Ecto neural progenitor cell (in vitro differentiated cells): ENCODE measurements at places on chromosomes 5 and 9.

DNA sequence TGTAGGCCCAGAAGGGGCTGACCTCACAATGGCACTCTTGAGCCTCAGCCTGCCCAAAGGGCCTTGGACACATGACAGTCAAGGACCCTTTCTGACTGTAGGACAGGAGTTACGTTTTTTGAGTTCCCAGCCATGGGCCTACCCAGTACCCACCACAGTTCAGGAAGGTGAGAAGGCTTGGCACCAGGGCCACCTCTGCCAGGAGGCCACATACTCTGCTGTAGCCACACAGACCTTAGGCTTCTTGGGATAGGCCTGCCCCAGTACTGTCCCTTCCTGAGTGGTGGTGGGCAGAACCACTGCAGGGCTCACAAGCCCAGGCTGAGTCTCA lies 12.8 kb downstream of the PDLIM4 start:
- no peak for DNase-seq

- peak; percentile 45 for DNase-seq
These were observed 70.0 kb downstream of the EXOSC2 start for GRCh38 chr9:130763331-130764171.

DNA sequence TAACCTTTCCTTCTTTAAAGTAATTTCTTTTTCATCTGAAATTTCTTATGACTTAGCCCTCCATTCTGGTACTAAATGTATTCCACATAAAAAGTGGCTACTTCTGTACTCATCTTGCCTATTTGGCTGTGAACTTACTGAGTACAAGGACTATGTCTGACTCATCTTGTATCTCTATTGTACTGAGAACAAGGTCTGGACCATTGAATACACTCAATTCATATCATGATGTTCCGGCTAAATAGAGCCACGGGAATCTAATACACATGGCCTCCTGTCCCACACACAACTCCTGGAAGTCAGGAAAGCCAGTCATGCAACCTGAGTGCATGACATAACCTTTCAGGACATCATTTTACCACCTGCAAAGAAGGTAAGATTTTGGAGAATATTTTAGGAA lies 203.9 kb downstream of the PLK2 start:
- DNase-seq = no peak

DNA sequence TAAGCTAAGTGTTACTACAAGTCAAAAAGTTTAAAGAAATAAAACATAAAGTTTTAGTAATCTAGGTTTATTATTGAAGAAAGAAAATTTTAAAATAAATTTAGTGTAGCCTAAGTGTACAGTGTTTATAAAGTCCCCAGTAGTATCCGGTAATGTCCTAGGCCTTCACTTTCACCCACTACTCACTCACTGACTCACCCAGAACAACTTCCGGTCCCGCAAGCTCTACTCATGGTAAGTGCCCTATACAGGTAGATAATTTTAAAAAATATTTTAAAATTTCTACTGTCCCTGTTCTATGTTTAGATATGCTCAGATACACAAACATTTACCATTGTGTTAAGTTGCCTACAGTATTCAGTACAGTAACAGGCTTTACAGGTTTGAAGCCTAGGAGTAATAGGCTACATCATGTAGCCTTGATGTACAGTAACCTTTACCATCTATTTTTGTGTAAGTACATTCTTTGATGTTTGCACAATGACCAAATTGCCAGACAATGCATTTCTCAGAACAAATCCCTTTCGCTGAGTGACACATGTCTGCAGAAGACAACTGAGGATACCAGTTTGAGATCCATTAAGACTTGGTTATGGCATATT lies 253.6 kb downstream of the TRIM32 start:
- DNase-seq = no peak

DNA sequence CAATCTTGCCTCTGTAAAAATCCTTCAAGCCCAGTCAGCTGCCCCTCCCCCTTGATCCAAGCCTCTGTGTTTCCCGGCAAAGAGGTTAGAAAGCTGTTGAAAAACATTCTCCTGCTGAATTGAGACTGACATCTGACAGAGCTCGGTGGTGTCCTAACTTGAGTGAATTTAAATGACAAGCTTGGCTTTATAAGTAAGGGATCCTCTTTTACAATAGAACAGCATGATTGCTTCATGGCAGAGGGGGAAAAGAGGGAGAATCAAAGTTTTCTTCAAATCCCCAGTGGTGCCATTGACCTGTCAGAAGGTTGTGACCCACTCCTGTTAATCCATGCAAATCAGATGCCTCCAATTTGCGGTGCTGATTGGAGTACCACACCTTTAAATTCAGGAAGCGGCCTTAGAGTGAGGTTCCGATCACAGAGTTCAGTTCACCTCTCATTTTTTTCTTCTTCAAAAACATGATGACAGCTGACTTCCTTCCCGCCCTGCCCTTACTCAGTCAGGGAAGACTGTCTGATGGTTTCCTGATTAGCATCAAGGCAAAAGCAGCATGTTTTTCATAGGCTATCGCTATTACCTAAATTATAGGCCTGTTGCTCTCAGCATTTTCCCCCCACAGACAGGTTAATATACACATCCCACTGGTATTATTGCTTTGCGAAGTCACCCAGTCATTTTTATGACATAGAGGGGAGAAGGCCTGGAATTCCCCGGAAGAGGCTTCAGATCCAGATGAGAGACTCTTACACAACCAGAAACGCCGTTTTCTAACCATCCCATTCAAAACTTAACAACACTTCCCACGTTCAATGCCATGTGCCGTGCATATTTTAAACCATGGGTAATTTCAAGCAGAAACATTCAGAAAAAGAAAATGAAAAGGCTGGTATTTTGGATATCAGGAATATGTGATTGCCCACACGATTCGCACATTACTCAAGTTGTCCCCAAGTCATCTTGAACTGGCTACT lies 141.4 kb downstream of the EBF1 start:
- no peak for DNase-seq

DNA sequence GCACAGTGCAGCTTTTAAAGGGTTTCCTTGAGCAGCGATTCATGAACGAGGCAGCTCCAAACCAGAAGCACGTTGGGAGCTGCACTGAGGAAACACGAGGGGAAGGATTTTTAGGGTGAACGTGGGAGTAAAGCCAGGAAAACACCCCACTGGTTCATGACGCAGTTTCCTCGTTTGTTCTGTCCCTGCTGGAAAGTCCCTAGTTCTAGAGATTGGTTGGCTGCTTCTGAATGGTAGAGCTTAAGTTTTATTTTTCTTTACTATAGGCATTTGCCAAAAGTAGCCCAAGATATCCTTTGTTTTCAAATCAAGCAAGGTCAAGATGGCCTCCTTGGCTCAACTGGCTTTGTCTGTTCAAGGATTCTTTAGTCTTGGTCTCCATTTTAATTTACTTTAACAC lies 116.5 kb upstream of the CACNA1B start:
- no peak for DNase-seq

DNA sequence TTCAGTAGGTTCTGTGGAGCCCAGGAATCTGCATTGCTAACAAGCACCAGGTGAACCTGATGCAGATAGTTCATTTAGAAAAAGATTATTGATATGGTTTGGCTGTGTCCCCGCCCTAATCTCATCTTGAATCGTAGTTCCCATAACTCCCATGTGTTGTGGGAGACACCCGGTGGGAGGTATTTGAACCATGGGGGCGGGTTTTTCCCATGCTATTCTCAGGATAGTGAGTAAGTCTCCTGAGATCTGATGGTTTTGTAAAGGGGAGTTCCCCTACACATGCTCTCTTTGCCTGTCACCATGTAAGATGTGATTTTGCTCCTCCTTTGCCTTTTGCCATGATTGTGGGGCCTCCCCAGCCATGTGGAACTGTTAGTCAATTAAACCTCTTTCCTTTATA lies 212.0 kb downstream of the RAB3C start:
- no peak for DNase-seq

- DNase-seq = no peak
These were observed 437.5 kb downstream of the TMEM232 start for GRCh38 chr5:110288766-110289511.

DNA sequence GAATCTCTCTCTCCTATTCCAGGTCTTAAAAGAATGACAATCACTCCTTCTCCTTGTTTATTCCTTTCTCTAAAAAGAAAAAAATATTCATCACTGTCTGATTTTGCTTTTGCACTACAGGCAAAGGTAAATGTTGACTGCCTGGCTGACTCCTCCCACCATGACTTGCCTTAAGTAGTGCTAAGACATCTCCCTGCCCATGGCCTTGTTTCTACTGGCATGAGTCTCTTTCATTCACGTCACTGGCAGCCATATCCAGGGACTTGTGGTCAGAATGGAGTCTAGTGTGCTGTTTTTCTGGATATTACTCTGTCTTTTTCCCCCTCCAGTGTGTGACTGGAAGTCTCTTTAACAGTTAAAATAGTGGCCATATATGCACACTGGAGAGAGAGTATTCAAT lies 522.9 kb upstream of the DAB2 start:
- DNase-seq = no peak

DNA sequence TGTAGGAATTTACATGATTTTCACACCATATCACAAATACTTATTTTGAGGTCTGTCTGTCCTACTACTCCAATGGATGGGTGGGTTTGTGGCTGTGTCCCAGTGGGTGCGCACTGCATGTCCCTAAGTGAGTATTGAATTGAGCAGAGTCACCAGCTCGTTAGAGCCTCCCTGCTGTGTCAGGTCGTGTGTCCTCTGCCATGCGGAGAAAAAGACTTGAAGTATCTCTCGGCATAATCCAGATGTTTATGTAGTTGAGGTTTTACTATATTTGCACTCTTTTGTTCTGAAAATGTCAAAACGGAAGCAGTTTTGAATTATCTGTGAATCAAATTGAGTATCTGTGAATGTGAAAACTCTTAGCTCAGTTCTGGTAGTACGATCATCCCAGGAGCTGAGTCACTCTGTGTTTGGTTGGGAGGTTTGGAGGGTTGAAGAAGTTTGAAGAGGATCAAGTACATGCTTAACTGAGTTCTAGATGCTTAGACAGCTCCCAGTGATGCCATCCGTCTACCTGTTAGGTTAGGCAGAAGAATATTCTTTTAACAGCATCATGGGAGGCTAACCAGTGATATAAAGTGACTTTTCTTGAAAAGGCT lies 194.2 kb downstream of the TENT4A start:
- no peak for DNase-seq

DNA sequence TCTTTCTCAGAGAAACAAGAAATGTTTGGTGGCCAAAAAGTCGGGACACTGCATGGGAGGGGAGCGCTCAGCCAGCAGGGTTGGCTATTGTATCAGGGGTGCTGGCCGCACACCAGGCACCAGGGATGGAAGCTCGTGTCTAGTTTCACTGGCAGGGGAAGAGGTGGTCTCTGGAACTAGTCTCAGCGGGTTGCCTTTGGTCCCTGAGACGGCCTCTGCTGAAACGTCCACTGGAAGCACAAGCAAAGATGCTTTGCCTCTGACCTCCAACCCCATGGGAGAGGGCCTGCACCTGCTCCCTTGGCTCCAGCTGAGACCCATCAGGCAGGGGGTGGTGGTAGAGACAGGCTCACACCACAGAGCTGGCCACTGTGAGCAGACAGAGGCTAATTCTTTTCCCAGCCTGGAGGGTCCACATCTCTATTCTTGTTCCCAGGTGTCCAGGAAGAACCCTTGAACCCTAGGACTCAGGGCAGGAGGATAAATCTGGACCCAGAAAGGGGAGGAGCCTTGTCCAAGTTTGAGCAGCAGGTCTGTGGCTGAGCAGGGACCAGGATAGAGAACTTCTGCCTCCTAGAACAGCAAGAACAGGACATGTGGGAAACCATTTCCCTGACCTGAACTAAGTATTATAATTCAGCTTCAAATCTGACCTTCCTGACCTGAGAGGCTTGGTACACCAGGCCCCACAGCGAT lies 102.6 kb downstream of the RGS3 start:
- no peak for DNase-seq

- peak; percentile 75 for DNase-seq
These were observed 149.5 kb downstream of the FANCC start for GRCh38 chr9:95167998-95168397.

DNA sequence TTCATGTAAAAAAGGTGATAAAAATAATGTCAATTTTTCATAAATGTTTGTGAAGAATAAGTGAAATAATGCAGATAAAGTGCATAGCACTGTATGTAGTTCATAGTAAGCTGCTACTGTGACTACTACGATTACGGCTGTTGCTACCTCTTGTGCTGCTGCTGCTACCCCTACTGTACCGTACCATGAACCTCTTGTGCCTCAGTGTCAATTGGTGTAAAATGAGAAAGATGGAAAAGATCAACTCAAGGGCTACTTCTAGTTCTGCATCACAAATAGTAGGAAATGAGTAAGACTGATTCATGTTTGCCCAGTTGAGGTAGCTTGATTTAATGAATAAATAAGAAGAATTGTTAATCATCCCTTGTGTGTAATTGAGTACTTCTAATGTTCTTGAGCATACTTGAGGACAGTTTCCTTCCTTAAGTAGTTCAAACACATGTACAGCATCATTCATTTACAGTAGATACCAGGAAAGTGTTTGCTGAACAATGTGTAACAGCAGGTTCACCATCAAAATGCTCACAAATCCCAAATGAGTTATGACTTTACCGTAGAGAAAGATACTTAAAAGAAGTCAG lies 200.0 kb upstream of the ATP10B start:
- DNase-seq = no peak

DNA sequence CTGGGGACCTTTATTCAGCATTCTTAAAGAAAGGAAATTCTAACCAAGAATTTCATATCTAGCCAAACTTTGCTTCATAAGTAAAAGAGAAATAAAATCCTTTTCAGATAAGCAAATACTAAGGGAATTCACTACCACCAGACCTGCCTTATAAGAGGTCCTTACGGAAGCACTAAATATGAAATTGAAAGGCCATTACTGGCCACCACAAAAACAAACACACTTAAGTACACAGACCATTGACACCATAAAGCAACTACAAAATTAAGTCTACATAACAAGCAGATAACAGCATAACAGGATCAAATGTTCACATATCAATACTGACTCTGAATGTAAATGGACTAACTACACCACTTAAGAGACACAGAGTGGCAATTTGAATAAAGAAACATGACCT lies 361.4 kb upstream of the POU5F2 start:
- DNase-seq = no peak

DNA sequence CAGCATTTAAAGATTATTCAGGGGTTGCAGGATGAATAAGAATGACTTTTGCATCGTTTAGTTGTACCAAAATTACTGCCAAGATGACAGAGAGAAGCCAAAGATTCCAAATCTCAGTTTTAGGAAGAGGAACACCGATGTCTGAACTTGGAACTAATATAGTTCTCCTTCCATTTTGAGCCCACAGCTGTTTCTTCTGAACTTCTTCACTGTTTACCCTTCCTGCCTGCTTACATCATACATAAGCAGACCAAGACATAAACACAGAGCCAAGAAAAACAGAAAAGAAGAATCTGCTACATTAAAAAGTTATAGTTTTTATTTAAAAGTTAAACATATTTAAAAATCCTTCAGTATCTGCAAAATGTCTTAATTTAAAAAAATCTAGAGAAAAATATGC lies 146.9 kb upstream of the RAPGEF1 start:
- DNase-seq = no peak

DNA sequence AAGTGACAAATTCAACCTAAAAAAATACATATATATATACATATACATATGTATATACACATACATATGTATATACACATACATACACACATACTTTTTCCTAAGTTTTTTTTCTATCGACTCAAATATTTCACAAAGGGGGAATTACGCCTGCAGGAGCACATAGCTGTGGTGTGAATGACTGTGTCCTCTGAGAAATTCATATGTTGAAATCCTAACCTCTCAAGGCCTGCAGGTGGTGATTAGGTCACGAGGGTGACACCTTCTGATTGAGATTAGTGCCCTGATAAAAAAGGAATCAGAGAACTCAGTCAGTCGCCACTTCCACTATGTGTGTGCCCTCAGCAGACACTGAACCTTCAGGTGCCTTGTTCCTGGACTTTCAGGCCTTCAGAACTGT lies 248.7 kb downstream of the SEMA5A start:
- DNase-seq = no peak
